ENCODE measurements at places on chromosomes 2 and 18.

DNA sequence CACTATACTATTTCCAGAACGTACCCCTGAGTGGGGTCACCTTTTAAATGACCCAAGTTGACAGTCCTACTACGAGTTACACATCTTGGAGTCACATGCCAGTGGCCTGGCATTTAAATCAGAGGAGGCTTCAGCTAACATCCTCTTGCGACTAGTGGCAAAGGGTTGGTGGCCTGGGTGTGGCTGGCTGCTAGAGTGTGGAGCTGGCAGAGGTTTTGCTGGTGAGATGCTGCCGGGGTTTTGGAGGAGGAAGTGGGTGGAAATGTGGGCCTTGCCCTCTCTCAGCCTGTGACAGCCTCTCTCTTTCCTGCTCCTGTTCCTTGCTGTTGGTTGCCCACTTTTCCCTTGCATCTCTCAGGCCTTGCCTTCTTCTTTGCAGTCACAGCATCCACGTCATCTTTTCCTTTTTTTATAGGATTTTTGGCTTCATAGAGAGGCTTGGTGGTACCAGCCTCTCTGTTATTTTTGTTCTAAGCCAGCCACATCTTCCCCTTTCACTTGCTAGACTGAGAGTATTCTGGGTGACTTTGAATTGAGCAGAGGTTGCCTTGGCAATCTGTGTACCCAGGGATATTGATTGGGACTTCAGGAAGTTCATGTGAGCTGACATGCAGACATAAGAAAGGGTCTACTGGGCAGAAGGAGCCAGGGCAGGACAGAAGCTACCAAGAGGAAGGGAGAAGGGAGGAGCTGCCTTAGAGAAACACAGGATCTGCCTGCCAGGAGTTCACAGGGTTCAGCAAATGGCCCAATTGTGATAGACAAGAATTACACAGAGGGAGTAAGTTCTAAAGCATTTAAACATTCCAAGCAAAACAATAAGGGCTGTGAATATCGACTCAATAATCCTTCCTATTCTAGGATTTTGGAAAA is 55.4 kb downstream of the CDC42EP3 start:
- DNase-seq, result peak; percentile 78

DNA sequence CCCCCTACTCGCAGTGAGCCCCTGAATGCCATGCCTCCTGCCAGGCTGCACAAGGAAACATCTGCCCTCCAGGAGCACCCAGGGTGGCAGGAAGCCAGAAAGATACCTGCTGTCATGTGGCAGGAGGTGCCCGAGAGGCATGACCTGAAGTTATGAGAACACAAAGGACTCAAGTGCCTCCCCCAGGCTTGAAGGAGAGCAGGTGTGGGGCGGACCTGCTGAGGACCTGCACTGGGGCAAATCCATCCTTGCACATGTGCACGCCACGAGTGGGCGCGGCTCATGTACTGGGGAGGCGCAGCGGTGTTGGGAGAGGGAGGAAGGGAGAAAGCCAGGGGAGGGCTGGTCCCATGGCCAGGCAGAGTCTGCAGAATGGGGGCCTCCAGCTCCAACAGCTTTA is 26.9 kb downstream of the SDC1 start:
- DNase-seq, result no peak

- no peak for DNase-seq
These were observed 75.6 kb upstream of the TTC39C start for GRCh38 chr18:23938901-23939341.

DNA sequence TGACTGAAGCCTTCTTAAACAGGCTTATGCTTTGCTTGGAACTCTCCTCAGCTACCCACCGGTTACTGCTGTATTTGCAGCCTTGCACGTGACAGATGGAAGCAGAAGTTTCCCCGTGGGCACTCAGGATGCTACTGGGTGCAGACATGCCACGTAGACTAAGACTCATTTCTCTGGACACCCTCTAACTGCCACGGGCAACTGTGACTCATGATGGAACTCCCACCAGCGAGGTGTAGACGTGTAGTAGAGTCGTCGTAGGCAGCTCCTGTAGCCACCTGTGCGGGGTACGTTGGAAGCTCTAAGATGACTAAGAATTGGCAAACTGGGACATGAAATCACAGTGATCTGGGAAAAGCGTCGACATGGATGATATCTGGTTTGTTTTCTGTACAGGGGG is 27.5 kb downstream of the TSHZ1 start:
- no peak for DNase-seq

DNA sequence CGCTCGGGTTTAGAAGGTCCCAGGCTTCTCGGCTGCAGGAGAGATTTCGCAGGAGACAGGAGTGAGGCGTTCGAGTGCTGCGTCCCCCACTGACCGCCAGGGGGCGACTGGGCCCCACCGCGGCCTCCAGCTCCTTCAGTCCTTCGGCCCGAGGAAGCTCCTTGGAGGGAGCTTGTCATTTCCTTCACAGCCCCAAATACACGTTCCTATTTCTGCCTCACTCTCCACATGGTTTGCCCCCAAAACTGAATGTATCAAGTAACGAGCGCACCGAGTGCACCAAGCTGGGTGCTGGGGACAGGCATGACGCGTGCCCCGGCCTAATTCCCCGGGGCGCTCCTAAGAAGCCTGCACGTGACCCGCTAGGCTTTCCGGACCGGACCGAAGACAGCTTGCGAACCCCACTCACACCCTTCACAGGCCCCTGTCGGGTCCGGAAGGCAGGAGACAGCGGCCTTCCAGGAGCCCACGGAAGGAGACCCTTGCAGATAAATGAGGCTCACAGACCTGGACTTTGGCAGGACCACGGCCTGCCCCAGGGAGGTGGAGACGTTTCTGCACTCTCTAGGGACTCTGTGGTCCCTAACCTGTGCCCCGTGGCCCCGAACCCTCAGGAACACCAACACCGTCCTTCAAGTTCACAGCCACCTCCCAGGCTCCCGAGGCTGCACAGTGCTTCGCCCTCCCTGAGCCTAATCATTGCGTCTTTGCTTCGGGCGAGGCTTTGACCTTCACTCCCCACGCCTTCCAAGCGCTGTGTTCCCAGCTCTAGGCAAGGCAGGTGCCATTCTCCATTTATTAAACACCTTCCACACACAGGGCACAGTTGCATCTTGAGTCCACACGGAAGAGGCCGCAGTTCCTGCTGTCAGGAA is 13.0 kb upstream of the FAHD2A start:
- DNase-seq, result peak; percentile 36

GRCh38 chr18:72544092-72544886 is at the start of gene CBLN2:
Gene CBLN2, minus strand, starts transcription at chr18:72544342. Its CDS starts 2,182 bp downstream, at chr18:72542160.
- no peak for DNase-seq

- no peak for DNase-seq
These were observed 237.2 kb upstream of the ETAA1 start for GRCh38 chr2:67159929-67160328.

GRCh38 chr2:23713351-23713750 is 213.6 kb downstream of the ATAD2B start:
- DNase-seq, result no peak

GRCh38 chr2:111653103-111653624 is 230.8 kb downstream of the ANAPC1 start:
- no peak for DNase-seq

All from CD4-positive, alpha-beta T cell treated with Interleukin-2 at 100 ng/mL for 4 hours (primary cell).